ENCODE measurements at places on chromosomes 1 and 21.

DNA sequence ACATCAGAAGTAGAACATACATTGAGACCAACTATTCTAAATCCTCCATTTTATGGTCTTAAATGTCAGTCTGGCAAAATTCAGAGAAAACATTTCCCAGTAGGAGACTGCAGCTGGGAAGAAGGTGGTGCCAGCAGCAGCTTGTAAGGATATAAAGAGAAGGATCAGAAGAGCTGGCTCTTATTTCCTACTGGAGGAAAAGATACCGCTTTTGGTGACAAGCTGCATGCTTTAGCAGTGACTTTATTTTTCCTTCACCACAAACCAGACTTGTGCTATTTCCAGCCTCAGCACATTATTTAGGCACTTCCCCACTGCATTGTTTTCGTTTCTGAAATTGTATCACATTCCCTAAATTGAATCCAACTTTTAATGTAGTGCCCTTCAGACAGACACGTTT is 28.4 kb downstream of the RNF11 start:
- no peak for DNase-seq

DNA sequence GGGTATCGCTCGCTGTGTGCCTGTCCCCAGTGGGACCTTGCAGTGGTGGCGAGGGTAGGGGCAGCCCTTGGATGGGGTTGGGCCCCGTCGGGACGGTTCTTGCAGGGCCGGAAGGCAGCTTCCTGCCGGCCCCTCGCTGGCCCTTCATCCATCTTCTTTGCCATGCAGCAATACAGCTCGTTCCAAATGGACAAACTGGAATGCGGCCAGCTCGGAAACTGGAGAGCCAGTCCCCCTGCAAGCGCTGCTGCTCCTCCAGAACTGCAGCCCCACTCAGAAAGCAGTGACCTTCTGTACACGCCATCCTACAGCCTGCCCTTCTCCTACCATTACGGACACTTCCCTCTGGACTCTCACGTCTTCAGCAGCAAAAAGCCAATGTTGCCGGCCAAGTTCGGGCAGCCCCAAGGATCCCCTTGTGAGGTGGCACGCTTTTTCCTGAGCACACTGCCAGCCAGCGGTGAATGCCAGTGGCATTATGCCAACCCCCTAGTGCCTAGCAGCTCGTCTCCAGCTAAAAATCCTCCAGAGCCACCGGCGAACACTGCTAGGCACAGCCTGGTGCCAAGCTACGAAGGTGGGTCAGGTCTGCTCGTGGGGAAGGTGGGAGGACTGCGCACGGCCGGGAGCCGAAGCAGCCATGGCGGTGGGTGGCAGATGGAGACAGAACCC is 45.8 kb downstream of the SIM2 start:
- no peak for DNase-seq

- DNase-seq, result no peak
Observed at GRCh38 chr1:117567976-117568375, 37.9 kb upstream of the TENT5C start.

DNA sequence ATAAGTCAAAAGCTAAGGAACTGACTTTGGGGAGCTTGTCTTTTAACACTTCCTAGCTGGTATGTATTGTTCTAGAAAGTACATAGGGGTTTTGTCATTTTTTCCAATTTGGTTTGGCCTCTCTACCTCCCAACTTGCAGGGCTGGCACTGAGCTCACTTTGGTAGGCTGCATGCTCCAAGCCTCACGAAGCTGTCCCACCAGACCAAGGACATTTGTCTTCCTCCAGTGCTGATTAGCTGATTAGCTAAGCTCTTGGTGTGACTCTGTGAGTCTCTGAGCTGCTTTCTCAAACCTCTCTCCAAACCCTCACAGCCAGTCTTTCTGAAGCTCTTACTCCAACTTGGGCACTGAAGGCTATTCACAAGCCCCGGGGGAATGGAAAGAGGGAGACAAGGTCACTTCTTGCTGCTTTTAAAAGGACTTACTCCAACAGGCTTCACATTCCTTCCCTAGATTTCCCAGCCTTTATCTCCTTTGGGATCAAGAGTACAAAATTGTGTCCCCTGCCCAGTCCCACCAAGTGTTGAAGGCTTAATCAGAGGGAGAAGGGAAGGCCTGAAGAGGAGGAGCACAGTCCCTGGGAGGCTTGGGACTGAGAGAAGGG is 893 bp upstream of the CFAP45 start:
- no peak for DNase-seq

GRCh38 chr1:231663211-231663792 is 36.7 kb downstream of the DISC1 start:
- no peak for DNase-seq

DNA sequence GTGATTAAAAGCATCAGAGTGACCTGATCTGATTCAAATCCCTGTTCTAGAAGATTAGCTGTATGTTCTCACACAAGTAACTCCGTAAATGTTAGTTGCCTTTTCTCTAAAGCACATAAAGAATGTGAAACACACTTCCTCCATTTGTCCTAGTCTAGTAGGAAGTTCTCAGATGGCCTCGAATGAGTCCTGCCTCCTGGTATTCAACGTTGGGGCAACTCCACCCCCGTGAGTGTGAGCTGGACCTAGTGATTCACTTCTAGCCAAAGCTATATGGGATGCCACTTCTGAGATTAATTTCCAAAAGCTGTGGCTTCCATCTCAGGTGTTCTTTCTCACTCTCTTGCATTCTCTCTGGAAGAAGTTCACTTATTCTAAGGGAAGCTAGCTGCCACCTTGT is 267.6 kb downstream of the GPATCH2 start:
- DNase-seq, result no peak

DNA sequence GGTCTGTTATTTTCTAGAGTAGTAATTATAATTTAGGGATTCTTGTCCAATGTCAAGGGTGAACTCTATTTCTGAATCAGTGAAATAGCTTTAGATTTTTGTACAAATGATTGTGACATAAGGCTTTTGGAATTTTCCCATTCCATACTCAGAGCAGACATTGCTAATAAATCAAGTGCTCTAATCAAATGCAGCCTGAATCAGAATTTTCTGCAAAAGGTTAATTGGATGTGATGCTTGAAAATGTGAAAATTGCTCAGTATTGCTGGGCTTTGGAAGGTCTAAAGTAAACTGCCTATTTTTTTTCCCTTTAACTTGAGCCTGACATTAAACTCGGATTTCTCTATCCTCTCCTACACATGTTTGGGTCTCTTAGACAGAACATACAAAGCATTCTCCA is 23.2 kb downstream of the SGIP1 start:
- DNase-seq, result no peak

DNA sequence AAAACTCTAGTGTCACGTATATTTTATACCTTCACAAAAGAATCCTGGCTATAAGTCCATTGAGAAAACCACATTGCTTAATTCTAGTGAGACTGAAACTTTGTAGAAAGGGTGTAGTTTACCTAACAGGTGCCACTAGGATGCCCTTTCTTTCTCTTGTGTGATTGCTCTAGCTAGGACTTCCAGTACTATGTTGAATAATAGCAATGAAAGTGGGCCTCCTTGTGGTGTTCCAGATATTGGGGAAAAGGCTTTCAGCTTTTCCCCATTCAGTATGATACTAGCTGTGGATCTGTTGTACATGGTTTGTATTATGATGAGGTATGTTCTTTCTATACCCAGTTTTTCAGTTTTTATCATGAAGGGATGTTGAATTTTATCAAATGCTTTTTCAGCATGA is 39.7 kb upstream of the CHODL start:
- no peak for DNase-seq

DNA sequence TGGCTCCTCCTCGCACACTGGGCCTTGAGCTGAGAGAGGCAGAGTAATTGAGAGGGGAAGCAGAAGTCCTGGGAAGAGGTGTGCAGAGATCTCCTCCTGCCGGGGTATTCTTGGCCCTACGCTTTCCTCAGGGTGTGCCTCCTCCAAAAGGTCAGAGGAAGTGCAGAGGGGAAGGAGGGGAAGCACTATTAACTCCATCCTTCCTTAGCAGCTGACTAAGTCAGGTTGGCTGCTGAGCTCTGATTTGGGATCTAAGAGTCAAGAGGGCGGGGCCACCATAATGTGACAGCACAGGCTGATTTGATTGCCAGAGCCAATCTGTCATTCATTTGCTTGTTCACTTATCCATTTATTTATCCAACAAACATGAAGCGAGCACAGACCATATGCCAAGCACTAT is 12.3 kb downstream of the ATP2B4 start:
- DNase-seq, result no peak

GRCh38 chr1:181676269-181676668 is 193.0 kb downstream of the CACNA1E start:
- no peak for DNase-seq

GRCh38 chr1:8676072-8676471 is 141.4 kb downstream of the RERE start:
- DNase-seq, result no peak

GRCh38 chr1:225277445-225277844 is 150.4 kb downstream of the LBR start:
- no peak for DNase-seq

DNA sequence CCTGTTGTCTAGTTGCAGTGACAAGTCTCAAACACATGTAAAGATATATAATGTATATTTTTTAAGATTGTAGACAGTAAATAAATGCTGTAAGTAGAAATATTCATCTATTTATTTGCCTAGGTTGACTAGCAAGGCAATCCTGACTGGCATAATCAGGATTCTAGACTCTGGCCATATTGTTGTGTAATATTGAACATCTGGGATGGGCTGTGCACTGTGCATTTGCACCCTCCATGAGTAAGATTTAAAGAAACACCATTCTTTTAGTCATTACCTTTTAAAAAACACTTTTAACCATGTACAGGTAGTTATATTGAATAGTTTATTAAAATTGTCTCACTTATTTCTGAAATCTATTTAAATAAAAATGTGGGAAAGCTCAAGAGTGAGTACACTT is 32.4 kb downstream of the RASAL2 start:
- DNase-seq, result no peak

GRCh38 chr1:220828950-220829586 is 42.4 kb downstream of the MTARC1 start:
- no peak for DNase-seq

GRCh38 chr1:175129182-175129581 is 61.5 kb downstream of the TNN start:
- DNase-seq, result no peak

- DNase-seq, result no peak
Observed at GRCh38 chr1:89943846-89944781, 50.8 kb upstream of the ZNF326 start.

DNA sequence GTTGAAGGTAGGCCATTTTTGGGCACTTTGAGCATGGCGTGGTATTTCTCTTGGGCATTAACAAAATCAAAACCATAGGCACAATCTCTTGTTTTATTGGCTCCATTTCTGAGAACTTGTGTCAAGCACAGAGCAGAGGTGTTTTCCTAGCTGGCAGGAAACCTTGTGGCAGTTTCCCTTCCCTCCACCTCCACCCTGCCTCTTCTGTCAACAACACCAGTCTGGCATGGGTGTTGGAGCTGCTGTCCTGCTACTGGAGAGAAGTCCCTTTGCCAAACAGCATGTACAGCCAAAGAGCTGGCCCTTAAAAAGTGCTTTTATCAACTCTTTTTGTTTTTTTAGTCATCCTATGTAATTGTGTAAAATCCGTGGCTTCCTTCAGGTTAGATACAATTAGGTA is 16.0 kb downstream of the ATP1A1 start:
- no peak for DNase-seq

GRCh38 chr1:50103615-50104081 is 5.1 kb upstream of the ELAVL4 start:
- DNase-seq, result no peak

DNA sequence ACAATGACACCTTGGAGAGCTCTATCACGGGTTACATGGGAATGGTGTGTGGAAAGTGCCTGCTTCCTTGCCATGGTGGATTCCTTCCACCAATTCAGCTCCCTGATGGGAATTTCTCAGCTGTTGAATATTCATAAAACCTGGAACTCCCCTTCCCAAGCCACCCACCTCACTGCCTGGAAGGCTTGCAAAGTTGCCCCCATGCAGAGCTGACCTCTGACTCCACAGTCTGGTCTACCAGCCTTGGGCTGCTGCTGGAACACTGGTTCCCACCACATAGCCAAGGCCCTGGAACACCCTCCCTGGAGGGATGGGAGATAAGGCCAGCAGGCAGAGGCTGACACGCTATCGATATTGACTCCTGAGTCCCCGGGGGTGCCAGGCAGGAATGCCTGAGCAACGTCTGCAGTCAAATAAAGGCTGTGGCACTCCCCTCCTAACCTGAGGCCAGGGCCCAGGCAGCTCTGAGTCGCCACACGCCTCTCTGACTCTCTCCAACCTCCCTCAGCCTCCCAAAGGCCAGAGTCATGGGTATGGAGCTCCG is 8.8 kb downstream of the CCDC24 start:
- DNase-seq, result no peak

DNA sequence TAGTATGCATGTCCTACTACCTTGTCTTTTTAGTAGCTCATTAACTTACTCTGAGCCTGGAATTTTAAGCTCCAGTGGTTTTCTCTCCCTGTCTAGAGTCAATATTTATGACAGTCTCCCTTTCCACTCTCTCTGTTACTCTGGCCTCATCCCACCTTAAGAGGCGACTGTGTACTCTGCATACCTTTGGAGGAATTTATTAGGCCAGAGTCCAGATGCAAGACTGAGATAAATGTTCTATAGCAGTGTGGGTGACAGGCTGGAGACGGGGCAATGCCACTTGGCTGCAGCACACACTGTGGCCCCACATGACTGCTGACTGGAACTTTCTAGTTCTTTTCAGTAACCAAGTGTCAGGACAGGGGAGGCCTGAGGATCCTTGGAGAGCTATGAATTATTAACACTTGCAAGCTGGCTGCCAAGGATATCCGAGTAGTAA is 4.1 kb upstream of the PDZK1 start:
- no peak for DNase-seq

GRCh38 chr1:21618561-21619374 is 50.4 kb downstream of the RAP1GAP start:
- DNase-seq, result no peak

GRCh38 chr1:225253173-225253572 is 174.7 kb downstream of the LBR start:
- DNase-seq, result no peak

DNA sequence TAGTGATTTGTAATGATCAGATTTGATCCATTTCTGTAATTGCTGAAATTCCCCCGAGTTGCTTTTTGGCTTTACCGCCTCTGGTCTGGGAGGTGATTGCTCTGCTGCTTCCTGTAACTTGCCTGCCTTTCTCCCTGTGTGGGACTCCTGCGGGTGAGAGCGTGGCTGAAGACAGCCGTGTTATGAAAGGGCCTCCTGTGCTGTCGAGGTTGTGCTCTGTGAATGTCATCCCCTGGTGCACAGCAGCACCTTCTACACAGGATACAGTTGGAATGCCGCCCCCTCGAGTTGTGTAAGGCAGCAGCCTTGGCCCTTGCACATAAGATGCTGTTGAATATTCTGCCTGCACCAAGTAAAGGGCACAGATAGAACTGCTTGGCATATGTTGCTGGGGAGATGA is 5.9 kb downstream of the SOD1 start:
- no peak for DNase-seq

GRCh38 chr1:210689826-210690225 is 361.1 kb downstream of the HHAT start:
- DNase-seq, result no peak

GRCh38 chr21:43805275-43805800 is 16.0 kb downstream of the RRP1 start:
- no peak for DNase-seq

DNA sequence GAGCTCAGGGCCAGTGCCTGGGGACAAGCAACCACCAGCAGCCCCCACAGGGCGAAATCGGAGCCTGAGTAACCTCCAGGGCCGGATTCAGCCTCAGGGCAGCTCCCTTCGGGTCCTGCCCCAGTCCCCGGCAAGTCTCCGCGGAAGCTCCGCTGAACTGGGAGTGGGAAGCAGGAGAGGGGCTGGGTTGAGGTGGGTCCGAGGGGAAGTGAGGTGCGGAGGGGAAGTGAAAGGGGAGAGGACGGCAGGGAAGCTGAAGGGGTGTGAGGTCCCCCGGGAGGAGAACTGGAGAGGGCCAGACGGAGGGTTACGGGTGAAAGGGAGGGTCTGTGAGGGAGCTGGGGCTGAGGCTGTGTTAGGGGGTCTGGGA is 560 bp downstream of the PADI2 start:
- no peak for DNase-seq
